ENCODE measurements at places on chromosomes 5 and 9. TPM values are rescaled to one million over a fixed set of nuclear protein-coding genes. Genes with fewer than 3 reads are reported as not detected.

GRCh38 chr9:76417394-76417793 lies 23.2 kb upstream of the RFK start:
- no peak for DNase-seq

The KIAA0825 gene
- total RNA-seq = 2.3 TPM

The NMUR2 gene
- not detected for total RNA-seq

The ZNF354C gene
- total RNA-seq = not detected

- no peak for DNase-seq
Observed at GRCh38 chr9:121675969-121676822, 24.8 kb downstream of the DAB2IP start.

DNA sequence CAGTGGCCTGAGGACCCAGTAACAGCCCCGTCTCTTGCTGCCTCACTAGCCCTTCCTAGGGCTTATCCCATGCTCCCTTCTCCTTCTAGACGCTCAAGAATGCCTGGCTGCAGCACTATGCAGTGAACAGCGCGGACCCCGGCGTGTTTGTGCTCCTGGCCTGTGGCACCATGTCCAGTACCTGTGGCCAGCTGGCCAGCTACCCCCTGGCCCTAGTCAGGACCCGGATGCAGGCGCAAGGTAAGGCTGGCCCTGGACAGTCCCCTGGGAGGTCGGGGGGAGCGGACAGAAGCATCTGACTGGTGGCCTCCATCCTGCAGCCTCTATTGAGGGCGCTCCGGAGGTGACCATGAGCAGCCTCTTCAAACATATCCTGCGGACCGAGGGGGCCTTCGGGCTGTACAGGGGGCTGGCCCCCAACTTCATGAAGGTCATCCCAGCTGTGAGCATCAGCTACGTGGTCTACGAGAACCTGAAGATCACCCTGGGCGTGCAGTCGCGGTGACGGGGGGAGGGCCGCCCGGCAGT lies 20.5 kb downstream of the PTGES2 start:
- no peak for DNase-seq

DNA sequence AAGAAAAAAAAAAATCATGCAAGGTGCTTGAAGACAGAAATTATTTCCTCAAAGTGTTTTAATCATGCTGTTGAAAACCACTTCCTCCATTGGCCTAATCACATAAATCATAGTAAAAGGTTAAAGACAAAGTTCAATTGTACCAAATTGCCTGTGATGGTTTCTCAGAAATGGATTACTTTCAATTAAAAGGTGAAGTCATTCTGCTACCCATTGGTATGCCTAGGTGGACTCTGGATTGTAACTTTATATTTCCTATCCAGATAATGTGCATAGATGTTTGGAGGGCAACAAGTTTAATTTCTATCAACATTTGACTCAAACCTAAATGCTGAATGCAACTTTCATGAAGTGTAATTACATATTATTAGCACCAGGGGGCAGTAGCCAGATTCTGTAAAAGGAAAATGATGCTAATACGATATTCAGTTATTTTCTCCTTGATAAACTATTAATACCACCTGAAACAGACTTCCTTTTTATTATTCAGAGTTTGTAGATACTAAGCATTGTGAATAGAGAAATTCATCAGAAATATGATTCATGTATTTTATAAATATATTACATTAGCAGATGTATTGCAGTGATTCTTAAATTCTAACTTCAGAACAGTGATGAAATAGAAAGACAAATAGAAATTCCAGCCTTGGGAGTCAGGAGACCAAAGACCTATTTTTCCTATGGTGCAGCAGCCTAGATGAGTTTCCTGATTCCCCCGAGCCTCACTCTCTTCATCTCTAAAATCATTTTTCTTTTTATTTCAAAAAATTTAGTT lies 148.2 kb downstream of the CAAP1 start:
- no peak for DNase-seq

- no peak for DNase-seq
Observed at GRCh38 chr5:84303315-84303714, 81.4 kb downstream of the EDIL3 start.

DNA sequence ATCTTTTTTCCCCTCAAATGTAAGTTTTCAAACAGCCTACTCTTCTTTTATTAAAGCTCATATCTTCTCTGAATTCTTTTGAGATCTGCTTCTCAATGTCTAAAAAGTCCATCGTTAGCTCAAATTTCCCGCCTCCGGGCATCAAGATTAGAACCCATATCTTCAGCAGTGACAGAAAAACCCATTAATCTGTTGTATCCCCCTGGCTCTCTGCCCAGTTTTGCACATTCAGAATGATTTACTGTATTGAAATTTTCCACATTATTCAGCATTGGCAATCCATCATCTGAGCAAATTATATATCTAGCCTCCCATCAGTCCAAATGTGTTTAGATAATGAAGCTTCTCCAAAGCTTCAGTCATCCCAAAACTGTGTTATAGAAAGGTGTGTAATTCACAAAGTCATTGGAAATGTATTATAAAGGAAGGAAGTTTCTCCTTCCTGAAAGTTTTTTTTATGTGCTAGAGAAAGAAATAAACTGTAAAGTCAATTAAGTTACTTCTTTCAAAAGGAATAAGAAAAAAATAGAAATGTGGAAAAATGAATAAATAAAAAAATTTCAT lies 849.9 kb downstream of the MAT2B start:
- no peak for DNase-seq

The SPINK4 gene
- total RNA-seq = 4.5 TPM

GRCh38 chr5:74951865-74952264 lies 85.7 kb upstream of the FAM169A start:
- no peak for DNase-seq

- peak; percentile 24 for DNase-seq
Observed at GRCh38 chr9:129406278-129407225, 214.3 kb downstream of the C9orf50 start.

The ECSCR gene
- not detected for total RNA-seq

DNA sequence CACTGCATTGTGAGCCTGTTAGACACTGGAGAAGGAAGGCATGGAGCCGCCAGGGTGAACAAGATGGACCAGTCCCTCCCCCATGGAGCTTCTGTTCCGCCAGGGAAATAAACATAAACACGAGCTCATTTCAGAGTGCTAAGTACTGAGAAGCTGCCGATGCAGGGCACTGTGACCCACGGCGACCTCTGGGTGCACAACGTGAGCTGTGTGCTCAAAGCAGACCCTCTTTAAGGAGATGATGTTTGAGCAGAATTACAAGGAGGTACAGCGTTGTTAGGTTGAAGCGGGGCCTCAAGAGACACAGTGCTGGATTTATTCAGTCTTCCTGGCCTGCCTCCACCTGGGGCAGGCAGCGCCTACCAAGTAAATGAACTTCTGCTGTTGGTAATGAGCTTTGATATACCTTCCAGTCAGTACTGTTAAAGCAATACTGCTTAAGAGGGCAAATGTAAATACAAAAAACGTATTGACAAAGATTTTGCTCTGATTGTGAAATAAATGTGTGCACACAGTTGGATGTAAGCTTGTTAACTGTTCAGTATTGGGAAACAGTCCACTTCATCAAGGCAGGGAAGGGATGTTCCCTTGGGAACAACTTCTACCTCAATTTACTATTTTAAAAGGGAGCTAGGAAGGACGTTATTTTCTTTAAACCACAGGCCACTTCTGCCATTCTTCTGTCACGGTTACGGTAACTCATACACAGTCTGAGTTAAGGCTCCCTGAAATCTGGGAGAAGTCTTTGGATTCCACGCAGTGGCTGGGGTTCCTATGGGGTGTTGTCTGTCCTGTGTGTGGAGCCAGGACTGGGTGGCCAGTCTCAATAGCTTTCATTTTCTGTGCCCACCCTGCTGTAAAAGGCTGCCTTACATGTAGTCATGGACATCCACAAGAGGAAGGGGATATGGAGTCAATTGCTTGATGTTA lies 48.9 kb upstream of the DMRT1 start:
- no peak for DNase-seq

The NEURL1B gene
- 1.6 TPM for total RNA-seq

DNA sequence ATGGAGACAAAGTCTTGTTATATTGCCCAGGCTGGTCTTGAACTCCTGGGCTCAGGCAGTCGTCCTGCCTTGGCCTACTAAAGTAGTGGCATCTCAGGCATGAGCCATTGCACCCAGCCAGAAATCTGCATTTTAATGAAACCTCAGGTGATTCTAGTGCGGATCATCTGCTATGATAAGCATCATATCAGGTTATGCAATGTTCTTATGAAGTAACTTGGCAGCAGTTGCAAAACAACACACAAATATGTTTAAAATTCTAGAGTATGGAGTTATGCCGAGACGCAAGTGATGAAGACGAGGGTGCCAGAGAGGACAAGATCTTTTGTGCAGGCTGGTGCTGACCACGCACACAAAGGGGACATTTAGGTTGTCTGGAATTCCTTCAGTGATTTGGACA lies 153.2 kb upstream of the MEF2C start:
- DNase-seq = no peak

The LRRC70 gene
- not detected for total RNA-seq

DNA sequence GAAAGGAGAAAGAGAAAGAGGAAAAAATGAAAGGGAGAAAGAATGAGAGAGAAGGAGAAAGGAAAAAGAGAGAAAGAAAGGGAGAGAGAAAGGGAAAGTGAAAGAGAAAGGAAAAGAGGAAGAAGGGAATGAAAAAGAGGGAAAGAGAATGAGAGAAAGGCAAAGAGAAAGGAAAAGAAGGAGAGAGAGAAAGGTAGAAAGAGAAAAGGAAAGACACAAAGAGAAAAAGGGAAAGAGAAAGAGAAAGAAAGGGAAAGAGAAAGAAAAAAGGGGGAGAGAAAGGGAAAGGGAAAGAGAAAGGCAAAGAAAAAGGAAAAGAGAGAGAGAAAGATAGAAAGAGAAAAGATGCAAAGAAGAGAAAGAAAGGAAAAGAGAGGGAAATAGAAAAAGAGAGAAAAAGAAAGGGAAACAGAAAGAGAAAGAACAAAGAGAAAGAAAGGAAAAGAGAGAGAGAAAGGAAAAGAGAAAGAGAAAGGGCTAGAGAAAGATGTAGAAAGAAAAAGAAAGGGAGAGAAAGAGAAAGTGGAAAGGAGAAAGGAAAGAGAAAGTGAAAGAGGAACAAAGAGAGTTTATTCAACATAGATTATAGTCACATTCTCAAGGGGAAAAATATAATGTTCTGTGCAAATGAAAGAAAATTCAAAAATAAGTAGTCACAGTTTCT lies 165.2 kb downstream of the TMEM38B start:
- no peak for DNase-seq

DNA sequence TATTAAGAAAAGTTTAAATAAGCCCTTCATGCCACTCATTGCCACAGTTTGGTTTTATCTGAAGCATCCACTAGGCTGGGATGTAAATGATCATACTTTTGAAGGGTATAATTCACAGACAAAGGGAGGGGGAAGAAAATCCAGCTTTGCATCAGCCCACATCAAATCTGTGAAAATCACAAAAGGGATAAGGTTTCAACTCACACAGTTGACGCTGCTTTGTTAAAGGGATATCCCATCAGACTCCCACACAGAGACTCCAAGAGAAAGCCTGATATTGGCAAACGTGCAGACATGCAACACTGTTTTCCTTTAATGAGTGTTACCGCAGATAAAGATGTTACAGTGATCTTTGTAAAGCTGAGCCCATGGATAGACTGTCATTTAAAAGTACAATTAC lies 602.9 kb downstream of the TLE1 start:
- DNase-seq = no peak

- no peak for DNase-seq
Observed at GRCh38 chr5:8585230-8586018, 716.5 kb downstream of the MTRR start.

The SPINK7 gene
- not detected for total RNA-seq

The POLR3G gene
- total RNA-seq = 17.4 TPM

The ROR2 gene
- total RNA-seq = 1.5 TPM

DNA sequence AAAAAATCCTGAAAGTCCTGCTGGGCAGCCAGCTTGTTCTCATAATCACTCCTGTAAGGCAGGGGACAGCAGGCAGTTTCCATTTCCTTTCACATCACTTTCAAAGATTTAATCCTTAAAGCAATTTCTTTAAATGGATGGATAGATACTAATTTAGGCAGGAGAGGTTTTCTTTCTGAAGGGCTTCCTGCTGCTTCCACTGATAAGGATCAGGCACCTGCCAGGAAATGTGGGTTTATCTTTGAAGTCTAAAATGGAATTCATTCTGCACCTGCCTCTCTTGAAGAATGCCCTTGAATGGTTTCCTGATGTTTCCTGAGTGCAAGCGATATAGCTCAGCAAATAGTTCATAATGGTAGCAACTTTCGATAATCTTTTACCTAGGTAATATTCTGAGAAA lies 64.5 kb downstream of the STARD4 start:
- no peak for DNase-seq

DNA sequence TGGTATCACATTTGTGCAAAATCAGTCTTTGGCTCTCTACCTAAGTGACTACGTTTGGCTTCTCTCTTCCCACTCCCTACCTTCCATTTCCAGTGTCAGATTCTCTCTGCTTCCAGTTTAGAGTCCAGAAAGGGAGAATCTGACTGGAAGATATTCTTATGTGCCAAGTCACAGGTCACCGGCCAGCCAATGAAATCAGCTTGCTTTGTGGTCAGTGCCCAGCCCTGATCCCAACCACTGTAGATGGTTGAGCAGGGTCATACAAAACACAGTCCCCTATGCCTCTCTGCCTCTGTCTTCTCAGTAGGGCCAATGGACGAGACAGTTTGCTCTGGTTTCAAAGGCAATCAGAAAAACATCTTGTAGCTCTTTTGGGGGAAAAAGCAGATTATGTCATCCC lies 15.6 kb upstream of the EPB41L4B start:
- DNase-seq = no peak

- DNase-seq = no peak
Observed at GRCh38 chr5:170792878-170793277, 9.4 kb downstream of the GABRP start.

All from H4 (cell line).